ENCODE measurements at places on chromosomes 6 and 20.

- DNase-seq: no peak
These were observed 178.2 kb downstream of the SOX4 start for GRCh38 chr6:21771626-21772320.

GRCh38 chr20:8150591-8150990, 18.5 kb downstream of the PLCB1 start:
- no peak for DNase-seq

DNA sequence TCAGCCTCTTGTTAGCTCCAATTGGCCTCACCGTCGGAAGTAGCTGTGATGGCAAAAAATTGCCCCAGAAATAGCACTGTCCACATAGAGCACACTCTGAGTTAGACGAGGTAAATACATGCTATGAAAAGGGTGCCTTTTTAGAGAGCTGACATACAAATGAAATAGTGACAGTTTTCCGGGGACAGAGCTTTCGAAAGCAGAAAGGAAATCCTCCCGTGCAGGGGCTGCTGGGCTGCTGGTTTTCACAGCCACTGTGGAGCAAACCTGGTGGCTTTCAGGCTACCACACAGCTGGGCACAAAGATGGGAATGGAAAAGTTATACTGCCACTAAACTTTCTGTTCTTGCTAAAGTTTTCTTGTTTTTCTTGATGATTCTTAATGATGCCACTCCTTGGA, 8.3 kb downstream of the SLPI start:
- DNase-seq: no peak

GRCh38 chr6:33935439-33936080, 131.8 kb upstream of the MLN start:
- no peak for DNase-seq

GRCh38 chr20:56900252-56900651, 271.1 kb downstream of the TFAP2C start:
- DNase-seq: no peak

DNA sequence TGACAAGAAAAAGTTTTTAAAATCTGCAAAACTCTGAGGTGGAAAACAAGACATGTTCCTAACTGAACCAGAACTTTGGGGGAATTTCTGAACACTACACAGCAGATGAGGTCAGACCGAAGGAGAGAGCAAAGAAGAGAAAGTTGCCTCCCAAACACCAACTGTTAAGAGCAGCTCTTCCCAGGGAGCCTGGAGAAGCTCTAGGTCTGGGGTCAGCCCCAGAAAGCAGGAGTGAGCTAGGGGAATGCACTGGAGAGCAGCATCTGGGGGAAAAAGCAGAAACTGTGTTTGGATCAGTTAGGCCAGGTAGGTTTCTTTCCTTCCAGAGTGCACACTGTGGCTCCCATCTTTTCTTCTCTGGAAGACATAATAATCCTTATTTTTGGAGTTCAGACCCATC, 41.3 kb downstream of the FKBP5 start:
- no peak for DNase-seq

DNA sequence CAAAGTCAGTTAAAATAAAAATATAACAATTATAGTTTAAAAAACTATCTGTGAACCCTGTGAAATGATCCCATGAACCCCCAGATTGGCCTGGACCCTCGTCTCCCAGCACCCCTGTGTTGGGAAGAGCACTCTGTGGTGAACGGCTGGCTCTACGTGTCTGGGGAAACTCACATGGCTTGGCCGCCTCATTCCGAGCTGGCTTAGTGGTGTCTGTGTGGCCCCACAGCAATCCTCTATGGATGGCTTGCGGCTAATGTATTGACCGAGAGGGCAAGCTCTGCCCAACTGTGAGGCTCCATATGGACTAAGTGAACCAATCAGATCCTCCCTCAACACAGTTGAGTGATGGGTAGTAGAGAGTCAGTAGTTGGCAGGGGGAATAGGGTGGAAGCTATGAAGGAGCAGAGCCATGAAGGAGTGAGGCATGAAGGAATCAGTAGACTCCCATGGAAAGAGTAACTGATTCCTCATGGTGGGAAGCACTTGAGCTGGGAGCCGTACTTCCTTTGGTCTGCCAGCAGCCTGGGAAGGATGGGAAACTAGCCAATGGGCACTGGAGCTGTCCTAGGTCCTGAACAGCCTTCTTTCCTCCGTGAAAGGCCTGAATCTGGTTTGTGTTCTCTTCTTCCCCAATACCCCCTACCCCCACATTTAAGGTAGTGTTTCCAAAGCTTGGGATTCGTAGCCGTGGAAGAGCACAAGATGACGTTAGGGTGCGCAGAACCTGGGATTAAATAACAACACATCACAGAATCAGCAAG, 21.6 kb upstream of the ZNF831 start:
- DNase-seq: no peak

GRCh38 chr6:24901698-24902328, 33.9 kb downstream of the RIPOR2 start:
- DNase-seq: no peak

DNA sequence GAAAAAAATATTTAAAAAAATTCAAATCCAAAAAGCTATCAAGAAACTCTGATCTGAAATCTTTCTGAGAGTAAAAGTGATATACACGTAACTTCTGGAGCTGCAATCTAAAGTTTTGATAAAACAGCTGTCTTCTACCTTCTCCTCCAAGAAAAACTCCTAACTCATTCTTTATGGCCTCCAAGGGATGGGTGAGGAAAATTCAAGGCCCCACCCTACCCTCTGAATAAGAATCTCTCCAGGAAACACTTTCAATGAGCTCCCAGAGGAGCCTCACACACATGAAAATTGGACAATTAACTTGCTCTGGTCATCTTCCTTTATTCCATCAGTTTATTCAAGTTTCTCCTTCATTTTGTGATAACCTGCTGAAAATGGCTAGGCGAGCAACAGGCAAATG, 93.4 kb downstream of the FNDC1 start:
- DNase-seq: no peak

DNA sequence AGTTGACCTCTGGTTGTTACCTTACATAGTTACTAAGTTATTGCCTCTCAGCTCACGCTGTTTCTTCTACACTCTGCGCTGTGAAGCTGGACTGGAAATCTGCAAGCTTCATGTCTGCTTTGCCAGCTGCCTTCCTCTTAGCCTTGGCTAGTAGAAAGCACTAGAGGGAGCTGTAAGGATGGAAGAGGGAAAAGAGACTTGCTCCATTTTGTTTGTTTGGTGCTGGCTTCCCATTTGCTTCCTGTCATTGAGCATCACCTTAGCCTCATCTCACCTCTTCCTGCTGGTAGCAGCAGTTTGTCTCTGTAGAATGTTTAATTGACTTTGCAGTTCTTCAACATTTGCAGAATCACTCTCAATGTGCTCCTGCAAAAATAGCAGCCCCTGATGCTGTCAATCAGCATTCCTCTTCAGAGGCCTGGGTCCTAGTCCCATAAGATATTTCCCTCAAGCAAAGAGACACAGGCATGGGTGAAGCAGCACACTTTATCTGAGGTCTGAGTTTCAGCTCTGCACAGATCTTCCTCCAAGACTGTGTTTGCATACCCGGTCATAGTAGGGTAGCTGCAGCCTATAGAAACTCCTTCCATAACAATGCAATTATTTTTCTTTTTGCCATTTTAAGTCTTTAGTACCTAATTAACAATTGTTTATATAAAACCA, 302.2 kb upstream of the EPHA7 start:
- DNase-seq: no peak

DNA sequence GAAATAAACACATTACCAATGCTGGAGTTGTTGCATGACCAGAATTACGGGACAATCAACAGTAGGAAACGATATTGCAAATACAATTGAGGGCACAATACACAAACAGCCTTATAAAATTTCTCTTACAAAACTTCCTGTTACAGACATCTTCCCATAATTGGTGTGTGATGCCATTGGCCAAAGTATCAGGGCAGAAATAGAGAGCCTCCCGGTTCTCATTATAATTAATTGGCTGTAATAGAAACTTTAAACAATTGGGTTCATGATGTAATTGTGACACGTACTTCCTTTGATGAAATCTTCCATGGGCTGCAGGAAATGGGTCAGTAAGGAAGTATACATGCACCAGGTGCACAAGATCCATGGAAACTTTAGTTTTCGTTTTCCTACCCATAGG, 40.3 kb upstream of the RALGAPA2 start:
- no peak for DNase-seq

DNA sequence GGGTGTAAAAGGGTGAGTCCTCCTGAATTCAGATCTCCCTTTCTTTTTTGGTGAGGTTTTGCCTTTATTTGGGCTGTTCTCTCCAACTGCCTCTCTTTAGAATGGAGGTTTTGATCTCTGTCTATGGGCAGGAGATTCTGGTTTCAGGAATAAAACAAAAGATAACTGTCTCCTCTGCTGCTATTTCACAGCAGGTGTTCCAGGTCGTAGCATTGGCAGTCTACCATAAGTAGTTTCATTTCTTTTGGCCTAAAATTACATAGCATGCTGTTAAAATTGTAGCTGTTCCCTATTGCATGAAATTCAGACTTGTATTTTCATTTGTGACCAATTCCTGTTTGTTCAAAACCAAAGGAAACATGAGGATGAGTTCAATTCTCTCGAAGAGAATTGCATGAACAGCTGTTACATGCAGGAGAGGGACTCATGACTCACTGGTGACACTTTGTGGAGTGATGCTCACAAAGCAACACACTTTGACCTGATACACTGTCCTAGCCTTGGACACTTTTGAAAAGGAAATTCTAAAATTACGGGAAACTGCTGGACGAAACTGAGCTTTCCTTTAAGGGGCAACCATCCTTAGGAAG, 76.8 kb upstream of the SIRPG start:
- no peak for DNase-seq

GRCh38 chr20:63672666-63673065, 14.6 kb downstream of the RTEL1 start:
- DNase-seq: no peak

DNA sequence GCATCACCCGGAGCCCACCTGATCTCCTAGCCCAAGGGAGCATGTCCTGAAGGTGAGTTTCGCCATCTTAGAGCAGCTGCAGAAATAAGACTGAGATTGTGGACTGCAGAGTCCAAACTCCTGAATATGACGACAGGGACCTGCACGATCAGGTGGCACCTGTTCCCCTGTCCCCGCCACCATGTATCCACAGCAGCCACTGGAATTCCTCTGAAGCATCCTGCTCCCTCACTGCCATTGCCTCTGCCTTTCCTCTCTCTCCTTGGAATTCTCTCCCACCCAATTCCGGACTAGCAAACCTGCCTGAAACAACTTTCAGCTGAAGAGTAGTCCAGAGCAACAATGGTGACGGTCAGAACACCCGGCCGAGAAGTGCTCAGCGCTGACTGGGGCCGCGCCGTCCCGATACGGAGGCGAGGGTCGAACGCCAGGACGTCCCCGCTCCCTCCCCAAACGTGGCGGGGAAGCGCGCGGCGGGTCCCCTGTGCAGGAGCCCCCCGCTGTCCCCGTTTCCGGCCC, 694 bp upstream of the FAM120B start:
- no peak for DNase-seq

DNA sequence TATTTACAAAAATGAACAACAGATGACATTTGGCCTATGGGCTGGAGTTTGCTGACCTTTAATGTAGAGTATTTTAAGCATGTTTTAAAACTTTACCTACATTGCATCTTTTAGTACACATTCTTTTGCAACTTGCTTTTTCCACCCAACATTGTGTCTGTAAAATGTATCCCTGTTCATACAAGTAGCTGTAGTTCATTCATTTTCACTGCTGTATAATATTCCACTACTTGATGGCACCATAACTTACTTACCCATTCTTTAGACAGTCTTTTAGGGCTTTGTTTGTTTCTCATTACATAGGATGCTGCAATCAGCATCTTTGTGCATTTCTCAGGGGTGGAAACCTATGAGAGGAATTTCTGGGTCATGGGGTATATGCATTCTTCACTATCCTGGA, 115.1 kb downstream of the EYA2 start:
- no peak for DNase-seq

- no peak for DNase-seq
These were observed 101.2 kb downstream of the ERMARD start for GRCh38 chr6:169852504-169853195.

DNA sequence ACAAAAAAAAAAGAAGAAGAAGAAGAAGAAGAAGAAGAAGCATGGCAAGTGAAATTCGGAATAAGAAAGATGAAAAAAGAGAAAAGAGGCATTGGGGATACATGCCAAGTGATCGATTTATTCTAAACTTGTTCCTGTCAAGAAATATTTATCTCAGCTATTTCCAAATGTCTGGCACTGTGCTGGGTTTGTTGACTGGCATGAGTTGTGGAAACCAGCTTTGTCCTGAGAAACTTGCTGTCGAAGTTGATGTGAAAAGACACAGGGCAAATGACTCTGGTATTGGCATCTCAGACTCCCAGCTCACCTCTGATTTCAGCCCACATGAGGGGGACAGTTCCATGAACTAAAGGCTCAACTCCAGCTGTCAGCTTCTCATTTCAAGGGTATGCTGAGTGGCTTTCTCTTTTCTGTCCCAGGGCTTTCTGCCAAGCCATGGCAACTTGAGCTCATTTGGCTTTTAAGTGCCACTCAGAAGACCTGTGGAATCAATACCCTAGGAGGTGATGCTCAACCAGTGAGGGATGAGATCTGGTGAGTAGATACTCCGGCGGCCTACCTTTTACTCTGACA, 253.3 kb upstream of the JAG1 start:
- DNase-seq: no peak

DNA sequence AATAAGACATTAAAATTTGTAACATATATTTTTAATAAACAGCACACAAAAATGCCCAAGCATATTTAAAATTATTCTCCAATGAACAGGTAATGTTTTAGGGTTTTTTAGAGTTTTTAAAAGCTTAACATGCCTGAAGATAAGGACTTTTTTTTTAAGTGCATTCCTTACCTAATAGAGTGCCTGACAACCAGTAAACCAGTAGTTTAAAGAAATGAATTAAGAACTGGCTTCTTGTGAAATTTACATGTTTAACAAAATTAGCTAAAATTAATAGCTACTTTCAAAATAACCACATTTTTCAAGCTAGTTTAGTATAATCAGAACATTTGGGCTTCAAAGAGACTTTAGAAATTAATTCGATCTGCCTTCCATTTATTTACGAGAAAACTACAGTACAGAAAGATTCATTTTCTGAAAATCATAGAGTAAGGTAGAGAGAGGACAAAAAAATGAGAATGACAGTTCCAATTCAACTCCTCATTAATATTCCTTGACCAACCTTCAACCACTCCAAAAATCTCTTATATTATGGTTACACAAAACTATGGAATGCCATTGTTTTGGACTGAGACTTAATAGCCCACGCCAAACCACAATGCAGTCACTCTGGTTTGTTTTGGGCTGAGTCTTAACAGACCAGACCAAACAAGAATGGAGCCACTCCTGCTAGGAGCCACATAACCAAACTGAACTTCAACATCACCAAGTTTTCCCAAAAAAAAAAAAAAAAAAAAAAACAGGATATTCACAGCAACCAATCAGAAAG, 5.7 kb upstream of the PLN start:
- no peak for DNase-seq
